Left cardiac atrium (tissue), 4 donors: ENCODE measurements at places on chromosomes 11 and 22. TPM values are rescaled to one million over a fixed set of nuclear protein-coding genes. Genes with fewer than 3 reads are reported as not detected.

Gene SLC22A12
- not detected for total RNA-seq

Gene PKDREJ
- total RNA-seq, result 0.13 TPM

Gene LARGE2
- total RNA-seq, result 0.50 TPM

Gene RAB38
- 2.2 TPM for total RNA-seq

Gene PCF11
- total RNA-seq, result 30.9 TPM

Gene XKR3
- not detected for total RNA-seq

Gene TRAPPC4
- total RNA-seq, result 29.4 TPM

Gene SPON1
- total RNA-seq, result 21.1 TPM

Gene SMDT1
- 119 TPM for total RNA-seq

Gene LUZP2
- total RNA-seq, result not detected

Gene OR2AG1
- total RNA-seq, result not detected

Gene TMEM9B
- total RNA-seq, result 45.9 TPM

Gene FXYD6
- total RNA-seq, result 31.2 TPM
